Effector memory CD8-positive, alpha-beta T cell (primary cell): ENCODE measurements at places on chromosomes 5 and 9.

DNA sequence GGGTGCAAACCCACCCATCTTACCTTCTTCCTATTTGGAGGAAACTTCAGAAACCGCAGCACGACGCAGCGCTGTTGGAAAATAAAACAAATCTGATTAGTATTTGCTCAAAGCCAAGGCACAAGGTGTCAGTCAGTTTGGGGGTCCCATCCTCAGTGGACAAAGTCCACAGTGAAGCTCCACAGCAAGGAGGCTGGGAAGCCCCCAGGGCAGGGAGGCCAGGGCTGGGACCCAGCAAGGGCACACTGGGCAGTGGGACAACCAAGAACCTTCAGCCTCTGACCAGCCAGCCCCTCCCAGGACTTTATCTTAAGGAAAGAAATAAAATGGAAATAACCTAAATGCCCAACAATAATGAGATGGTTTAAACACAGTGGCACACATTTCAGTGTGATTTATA, 11.3 kb downstream of the IPPK start:
- no peak for DNase-seq

- DNase-seq, result peak; percentile 85
These were observed 7.3 kb upstream of the ANXA6 start for GRCh38 chr5:151164687-151165392.

- DNase-seq, result no peak
These were observed 49.4 kb upstream of the NEURL1B start for GRCh38 chr5:172591636-172592035.

GRCh38 chr5:99706160-99706559, 777.4 kb upstream of the CHD1 start:
- DNase-seq, result no peak

GRCh38 chr5:116395631-116396203, 178.9 kb downstream of the SEMA6A start:
- DNase-seq, result no peak

DNA sequence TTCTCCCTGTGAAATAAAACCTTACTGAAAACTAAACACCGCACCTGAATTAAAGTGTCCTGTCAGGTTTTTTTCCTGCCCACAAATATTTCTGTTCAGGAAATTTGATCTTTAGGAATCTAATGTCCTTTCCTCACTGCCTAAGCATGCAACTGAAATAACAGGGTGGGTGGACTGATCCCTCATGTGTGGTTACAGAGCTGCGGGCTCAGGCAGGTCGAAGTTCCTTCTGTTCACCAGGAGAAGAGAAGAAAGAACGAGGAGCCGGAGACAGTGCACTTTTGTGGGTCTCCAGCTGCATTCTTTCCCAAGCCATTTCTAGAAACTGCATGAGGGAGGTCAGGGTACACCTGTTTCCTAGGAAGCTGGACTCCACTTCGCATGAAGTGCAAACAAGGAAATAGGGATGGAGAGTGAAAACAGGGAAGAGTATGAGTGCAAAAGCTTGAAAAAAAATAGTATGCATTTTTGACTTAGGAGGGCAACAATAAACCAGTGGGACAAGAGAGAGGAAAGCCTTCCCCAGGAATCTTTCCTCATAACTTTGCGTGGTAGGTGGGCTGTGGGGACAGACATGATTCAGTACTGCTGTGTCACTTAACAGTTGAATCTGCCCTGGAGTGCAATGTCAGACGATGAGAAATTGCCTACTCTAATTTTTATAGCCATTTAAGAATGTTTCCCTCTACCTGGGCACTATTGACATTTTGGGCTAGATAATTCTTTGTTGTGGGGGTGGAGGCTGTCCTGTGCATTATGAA, 60.3 kb downstream of the GCNT1 start:
- DNase-seq, result no peak

DNA sequence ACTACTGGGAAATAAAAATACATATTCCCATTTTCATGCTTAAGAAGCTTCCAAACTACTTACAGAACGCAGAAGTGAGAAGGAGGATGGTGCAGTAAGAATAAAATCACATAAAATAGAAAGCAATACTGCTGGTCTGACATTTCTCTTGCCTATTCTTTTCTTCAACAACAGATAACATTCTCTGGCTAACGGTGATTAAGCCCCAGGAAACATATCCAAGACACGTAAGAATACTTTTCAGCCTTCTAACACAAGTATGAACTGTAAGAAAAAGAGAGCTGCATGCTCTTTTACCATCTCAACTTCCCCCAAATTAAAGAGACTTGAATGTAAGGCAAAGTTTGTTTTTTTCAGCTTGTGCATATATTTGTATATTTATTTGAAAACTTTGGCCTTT, 156.1 kb upstream of the TARS1 start:
- DNase-seq, result no peak

- no peak for DNase-seq
These were observed 215.5 kb downstream of the PDZD2 start for GRCh38 chr5:31854181-31855133.

DNA sequence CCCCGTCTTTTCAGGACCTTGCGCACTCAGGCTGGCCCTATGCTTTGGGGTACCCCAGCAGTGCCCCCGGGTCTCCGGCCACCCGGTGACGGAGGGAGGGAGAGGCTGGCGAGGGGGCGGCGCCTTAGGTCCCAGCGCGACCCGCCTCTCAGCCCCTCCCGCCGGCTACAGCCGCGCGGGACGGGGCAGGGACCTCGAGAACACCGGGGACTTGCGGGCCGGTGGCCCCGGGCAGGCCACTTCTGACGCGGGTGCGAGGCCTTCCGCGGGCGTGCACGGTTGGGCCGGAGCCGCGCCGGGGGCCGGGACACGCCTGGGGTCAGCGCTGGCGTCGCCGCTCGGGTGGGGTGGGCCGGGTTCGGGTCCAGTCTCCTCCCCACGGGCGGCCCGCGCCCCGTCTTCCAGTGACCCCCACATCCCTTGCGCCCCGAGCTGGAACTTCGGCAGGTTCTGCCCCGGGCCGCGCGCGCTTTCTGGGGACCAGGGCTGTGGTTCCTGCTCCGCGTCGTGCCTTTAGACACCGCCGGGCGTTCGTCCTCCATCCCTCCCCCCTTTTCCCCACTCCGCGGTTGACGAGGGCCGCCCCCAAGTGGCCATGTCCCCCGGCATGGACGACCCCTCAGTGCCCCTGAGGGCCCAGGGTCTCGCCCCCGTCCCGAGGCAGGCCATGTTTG, 3.8 kb upstream of the SQSTM1 start:
- DNase-seq, result no peak

DNA sequence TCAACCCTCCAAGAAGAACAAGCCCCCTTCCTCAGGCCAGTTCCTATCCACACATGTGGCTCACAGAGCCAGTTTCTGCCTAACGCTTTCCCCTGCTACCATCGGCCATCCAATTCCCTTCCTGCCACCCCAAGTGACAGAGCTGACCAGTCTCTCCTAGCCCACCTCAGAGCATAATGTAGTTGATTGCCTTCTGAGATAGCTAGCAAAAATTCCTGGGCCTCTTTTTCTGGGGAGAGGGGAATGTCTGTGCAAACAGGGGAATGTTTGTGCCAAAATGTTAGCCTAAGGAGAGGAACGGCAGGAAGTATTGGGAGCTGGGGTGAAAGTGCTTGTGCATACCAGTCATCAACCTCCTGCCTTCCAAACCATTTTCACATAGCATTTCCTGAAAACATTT, 157.0 kb downstream of the PJA2 start:
- DNase-seq, result no peak

DNA sequence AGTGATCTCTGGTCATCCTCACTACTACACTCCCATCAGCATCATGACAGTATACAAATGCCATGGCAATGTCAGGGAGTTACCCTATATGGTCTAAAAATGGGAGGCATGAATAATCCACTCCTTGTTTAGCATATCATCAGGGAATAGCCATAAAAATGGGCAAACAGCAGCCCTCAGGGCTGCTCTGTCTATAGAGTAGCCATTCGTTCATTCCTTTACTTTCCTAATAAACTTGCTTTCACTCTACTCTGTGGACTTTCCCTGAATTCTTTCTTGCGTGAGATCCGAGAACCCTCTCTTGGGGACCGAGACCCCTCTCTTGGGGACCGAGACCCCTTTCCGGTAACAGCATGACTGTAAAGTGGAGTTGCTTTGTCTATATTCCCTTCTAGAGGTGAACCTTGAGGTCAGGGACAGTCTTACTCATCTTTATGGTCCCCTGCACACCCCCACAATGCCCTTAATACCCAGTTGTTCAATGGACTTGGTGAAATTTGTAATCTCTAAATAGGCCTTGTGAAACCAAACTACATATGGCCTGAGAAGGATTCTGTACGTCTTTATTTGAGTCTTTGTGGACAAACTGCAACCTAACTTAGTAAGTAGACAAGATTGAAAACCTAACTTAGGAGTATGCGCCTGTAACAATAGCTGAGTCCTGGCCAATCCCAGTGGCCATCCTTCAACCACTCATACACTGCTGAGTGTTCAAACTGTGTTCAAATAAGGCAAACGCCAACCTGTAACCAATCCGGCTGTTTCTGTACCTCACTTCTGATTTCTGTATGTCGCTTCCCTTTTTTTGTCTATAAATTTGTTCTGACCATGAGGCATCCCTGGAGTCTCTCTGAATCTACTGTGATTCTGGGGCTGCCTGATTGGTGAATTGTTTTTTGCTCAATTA, 32.3 kb upstream of the UBTD2 start:
- DNase-seq, result no peak

DNA sequence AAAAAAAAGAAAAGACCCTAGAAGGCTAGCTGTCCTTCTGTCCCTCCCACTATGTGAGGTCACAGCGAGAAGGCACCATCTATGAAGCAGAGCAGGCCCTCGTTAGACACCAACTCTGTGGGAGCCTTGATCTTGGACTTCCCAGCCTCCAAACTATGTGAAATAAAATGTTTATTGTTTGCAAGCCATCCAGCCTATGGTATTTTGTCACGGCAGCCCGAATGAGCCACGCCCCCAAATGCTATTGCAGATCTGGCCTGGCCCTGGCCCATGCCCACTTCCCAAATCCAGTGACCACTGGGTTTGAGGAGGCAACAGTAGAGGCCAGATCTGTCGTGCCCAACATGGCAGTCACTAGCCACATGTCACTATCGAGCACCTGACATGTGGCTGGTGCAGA, 10.8 kb downstream of the STK10 start:
- DNase-seq, result no peak

DNA sequence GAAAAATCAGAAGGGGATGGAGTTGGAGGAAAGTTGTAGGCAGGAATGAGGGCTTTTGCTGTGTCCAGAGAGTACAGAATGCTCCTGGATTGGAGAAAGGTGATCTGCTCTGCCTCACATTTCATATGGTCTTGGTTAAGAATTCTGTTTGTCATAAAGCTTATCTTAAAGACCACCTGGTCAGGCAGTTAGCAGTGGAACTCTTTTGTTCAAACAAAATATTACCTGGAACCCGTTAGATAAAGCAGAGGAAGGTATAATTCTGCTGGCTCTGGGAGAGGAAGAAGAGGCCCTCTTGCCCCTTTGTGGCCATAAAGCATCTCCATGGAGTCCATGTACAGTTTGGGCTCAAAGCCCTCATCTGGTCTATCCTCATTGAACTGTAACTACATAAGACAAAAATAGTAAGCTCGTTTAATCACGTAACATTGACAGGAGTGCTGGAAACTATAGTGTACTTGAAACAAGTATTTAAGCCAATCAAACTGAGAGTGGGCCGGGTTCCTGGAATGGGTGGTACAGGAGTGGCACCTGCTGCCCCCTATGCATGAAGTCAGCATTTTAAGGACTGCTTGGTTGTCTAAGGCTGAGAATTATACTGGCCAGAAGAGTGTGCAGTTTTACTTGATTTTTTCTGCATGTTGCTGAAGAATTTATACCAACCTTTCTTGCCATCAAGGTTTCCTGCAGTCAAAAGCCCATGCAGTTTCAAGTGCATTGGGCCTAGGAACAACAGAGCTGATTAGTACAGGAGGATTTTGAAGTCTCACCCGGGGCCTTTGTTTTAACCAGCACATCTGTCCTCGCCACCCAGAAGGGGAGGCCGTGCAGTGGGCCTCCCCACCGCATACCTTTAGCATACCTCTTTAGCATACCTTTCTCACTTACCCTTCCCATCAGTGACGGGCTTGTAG, 39.9 kb downstream of the STXBP1 start:
- DNase-seq, result no peak

DNA sequence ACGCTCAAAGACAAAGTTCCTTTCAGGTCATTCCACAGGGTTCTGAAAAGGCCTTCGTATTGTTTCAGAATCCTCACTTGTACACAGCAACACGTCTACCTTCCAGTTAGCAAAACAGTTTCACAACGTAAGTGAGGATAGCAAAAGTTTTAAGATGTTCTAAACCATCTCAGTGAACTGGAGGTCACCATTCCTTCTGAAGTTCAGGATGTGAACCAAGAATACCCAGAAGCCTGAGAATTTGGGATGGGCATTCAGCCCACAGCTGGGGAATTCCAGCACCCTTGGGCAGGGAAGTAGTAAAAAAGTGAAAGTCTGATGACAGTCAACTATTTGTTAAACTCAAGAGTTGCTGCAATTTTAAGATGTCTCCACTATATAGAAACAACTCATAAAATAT, 224.5 kb downstream of the BNC2 start:
- DNase-seq, result no peak

GRCh38 chr9:109745335-109746283, 34.4 kb upstream of the PALM2AKAP2 start:
- no peak for DNase-seq

DNA sequence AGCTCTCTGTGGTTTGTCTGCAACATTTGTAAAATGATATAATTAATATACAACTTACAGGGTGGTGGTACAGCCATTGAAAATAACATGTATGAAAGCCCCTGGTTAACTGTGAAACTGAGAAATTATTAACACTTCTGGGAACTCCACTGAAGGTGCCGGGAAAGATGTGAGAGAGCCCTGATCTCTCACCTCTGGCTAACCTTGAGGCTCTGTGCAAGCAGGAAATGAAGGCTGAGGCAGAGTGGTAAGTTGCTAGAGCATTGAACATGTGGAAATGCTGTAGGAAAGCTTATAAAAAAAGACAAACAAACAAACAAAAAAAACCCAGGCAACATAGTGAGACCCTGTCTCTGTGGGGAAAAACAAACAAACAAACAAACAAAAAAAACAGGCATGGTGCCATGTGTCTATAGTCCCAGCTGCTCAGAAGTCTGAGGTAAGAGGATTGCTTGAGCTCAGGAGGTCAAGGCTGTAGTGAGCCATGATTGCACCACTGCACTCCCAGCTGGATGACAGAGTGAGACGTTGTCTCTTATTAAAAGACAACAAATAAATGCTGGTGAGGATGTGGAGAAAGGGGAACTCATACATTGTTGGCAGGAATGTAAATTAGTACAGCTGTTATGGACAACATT, 7.5 kb downstream of the CATSPER3 start:
- no peak for DNase-seq

GRCh38 chr9:115717298-115717697, 436.3 kb upstream of the PAPPA start:
- DNase-seq, result no peak
